Thyroid gland (tissue), 4 donors: ENCODE measurements at places on chromosomes 4 and X. TPM values are rescaled to one million over a fixed set of nuclear protein-coding genes. Genes with fewer than 3 reads are reported as not detected.

DNA sequence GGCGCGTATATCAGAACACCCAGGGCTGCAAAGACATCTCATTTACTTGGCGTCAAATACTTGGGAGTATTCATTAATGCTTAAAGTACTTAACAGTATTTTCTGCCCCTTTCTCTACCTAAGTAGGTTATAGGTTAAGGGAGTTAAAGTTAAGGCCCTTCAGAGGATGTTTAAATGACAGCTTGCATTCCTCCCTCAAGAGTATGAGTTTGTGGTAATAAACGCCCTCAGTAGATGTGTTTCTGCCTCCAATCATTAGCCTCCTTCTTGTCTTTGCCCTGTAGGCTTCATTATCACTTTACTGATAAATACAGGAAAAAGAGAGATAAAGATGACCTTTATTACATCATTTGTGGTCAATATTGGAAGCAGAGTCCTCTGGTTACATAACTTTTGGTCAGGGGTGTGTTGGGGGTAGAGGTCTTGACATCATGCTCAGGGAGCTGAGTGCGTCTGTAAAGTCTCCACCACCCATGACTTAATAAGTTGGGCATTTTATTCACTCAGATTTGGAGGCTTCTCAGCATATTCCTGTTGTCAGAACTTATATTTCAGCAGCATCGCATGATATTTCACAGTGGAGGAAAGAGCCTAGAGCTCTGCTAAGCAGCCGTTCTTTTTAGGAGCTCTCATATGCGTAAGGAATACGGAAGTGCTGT, 145.9 kb downstream of the CPE start:
- H3K4me1 ChIP-seq: no peaks in the 10 kb centered on the region
- no peaks in the 10 kb centered on the region for H3K36me3 ChIP-seq
- no peak overlapping the region for H3K4me3 ChIP-seq
- no peak for DNase-seq

DNA sequence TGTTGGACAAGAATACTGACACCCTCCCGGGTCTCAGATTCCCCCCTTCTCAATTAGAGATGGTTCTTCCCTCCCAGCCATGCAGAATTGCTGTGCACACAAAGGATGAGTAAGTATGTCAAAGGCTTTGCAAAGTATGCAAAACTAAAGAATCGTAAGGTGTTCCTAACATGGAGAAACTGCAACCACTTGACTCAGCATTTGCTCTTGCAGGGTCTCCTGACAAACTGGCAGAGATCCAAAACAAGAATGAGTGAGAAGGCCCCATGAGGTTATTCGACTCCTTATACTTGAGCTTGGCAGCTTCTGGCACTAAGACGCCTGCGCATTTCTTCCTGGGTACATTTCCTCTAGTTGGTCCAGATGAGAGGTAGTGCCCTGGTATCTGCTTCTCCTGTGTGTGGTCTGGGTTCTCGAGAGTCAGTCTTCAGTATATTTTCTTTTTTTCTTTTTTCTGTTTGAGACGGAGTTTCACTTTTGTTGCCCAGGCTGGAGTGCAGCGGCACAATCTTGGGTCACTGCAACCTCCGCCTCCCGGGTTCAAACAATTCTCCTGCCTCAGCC, 8.2 kb downstream of the FAM184B start:
- no peaks in the 10 kb centered on the region for H3K4me1 ChIP-seq
- no peaks in the 10 kb centered on the region for H3K27me3 ChIP-seq
- no peak for DNase-seq
- no peaks in the 10 kb centered on the region for H3K36me3 ChIP-seq
- H3K27ac ChIP-seq: no peak overlapping the region
- H3K4me3 ChIP-seq: no peak overlapping the region

DNA sequence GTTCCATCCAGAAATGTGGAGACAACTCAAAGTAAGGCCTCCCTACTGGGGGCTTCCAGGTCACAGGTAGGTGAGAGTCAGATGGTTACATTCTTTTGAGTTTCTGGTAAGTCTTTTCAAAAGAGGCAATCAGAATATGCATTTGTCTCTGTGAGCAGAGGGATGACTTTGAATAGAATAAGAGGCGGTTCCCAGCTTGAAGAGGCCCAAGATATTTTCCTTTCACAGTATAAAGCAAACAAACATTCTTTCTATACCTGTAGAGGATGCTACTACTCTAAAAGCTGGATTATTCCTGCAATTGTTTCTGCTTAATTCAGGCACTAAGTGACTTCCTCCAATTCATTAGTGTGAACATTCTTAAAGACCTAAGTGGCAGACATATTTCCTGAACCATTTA, 44.4 kb downstream of the DIAPH2 start:
- H3K36me3 ChIP-seq: no peaks in the 10 kb centered on the region
- H3K27me3 ChIP-seq: no peaks in the 10 kb centered on the region
- H3K4me3 ChIP-seq: no peak overlapping the region
- H3K27ac ChIP-seq: no peak overlapping the region
- no peak for DNase-seq

NIPAL1 gene
- 3.5 TPM for total RNA-seq

ZAR1 gene
- not detected for total RNA-seq

DNA sequence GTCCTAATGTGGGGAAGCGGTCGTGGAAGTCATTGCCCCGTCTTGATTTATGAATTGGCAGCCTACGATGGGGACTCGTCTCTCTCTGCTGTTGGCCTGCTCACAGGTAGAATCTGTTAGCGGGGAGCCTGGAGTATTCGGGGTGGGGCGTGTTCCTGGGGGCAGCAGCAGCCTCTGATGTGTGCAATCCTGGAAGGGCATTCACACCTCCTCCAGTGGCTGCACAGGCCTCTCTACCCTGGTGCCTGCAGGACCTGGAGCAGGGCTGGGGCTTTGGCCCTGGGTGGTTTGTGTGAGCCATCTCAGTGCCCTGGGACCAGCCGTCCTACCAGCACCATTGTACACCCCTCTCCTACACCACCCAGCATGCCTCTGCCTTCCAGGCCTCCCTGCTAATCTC, 340.9 kb downstream of the ARHGAP10 start:
- H3K4me1 ChIP-seq: peaks cover 17% of the 10 kb centered on the region
- no peak overlapping the region for H3K27ac ChIP-seq
- peaks cover 8% of the 10 kb centered on the region for H3K36me3 ChIP-seq
- no peak for DNase-seq
- H3K27me3 ChIP-seq: no peaks in the 10 kb centered on the region

DNA sequence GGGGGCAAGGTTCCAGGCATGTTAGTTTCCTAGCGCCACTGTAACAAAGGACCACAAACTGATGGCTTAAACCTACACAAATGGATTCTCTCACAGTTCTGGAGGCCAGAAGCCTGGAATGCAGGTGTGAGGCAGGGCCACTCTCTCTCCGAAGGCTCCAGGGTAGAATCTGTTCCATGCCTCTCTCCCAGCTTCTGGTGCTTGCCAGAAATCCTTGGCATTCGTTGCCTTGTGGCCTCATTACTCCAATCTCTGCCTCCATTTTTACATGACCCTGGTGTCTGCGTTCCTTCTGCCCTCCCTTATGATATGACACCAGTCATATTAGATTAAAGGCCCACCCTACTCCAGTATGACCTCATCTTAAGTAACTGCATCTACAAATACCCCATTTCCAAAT, 39.6 kb downstream of the CLDN34 start:
- no peak overlapping the region for H3K4me3 ChIP-seq
- no peaks in the 10 kb centered on the region for H3K27me3 ChIP-seq
- H3K36me3 ChIP-seq: no peaks in the 10 kb centered on the region
- no peak overlapping the region for H3K27ac ChIP-seq

CENPVL1 gene
- not detected for total RNA-seq

- peak; percentile 53 for DNase-seq
- H3K27ac ChIP-seq: no peak overlapping the region
- H3K4me1 ChIP-seq: no peaks in the 10 kb centered on the region
- no peaks in the 10 kb centered on the region for H3K27me3 ChIP-seq
- no peaks in the 10 kb centered on the region for H3K36me3 ChIP-seq
- no peak overlapping the region for H3K4me3 ChIP-seq
These were observed 34.9 kb downstream of the FTHL17 start for GRCh38 chrX:31036895-31037294.
